ENCODE measurements at places on chromosomes 1 and 21.
A peak's percentile ranks its signal among the peaks of the same experiment; 100 is the strongest.

GRCh38 chr21:29368906-29369305 is 70.2 kb downstream of the BACH1 start:
- DNase-seq: no peak

GRCh38 chr21:38054334-38054733 is 138.1 kb upstream of the KCNJ6 start:
- no peak for DNase-seq

- no peak for DNase-seq
Observed at GRCh38 chr1:100542285-100542684, 4.3 kb downstream of the GPR88 start.

DNA sequence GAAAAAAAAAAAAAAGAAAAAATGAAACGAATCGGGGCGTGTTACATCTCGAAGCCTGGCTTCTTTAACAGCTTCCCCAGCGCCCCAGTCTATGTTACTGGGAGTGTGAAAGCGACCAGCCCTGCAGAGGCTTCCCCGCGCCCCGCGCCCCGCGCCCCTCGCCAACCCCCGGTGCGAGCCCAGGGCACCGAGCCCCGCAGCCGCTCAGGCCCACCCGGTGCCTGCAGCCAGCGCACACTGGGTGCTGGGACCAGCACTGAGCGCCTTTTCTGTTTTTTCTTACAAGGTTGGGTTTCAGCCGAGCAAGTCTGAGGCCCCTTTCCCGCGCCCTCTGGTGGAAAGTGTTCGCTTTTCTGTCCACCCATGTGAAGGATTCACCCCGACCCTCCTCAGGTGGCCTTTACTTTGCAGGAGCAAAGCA is 42.1 kb upstream of the ZNF496 start:
- DNase-seq: peak; percentile 48

DNA sequence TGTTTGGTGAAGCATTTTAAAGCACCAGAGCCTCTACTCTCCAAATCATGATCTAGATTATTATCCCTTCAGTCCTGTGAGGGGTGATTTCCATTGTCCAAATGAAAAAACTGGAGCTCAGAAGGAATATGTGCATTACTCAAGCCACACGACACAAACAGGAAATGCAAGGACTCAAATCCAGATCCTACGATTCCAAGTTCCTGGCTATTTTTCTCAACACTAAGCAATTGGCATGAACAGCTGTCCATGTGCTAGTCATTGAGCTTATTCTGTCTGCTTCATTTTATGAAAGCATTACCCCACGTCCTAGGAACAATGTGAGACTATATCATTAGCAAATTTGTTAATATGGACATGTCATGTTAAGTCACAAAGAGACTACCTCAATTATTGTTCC is 273.1 kb upstream of the LYPLAL1 start:
- no peak for DNase-seq

DNA sequence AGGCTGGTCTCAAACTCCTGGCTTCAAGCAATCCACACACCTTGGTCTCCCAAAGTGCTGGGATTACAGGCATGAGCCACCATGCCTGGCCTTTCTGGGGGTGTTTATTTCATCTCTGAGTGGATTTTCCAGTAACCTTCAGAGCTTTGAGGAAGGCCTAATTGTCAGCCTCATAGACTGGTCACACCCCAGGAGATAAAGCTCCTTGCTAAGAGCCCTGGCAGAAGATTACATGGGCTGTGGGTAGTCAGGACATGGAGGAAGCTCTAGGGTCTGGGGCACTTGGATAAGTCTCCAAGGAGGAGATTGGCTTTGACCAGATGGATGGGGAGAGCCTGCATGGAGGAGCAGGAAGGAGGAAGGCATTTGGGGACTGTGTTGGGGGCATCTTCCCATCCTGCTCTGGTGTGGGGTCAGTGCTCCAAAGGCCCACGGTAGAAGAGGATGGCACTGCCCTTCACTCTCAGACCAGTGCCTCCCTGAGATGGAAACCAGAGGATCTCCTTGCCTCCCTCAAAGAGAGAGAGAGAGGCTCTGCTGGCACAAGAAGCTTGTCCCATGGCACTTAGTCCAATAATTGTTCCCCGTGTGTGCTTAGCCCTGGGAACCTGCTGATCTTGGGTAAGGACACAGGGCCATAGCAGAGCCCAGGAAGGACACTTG is 14.7 kb upstream of the GSTM4 start:
- no peak for DNase-seq

DNA sequence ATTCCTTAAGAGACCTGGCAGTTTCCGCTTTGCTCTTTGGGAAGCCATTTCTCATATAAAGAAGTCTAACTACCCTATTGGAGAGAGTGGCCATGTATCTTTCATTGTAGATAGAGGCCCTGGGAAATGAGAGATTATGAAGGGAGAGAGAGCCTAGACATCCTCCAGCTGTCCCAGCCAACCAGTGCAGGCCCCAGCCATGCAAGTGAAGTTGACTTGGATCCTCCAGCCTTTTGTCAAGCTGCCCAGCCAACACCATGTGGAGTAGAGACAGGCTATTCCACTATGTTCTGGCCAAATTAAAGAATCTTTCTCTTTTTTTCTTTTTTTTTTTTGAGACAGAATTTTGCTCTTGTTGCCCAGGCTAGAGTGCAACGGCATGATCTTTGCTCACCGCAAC is 7.1 kb upstream of the ANP32E start:
- DNase-seq: no peak

GRCh38 chr1:211920141-211920572 is 89.6 kb upstream of the LPGAT1 start:
- DNase-seq: peak; percentile 6

- no peak for DNase-seq
Observed at GRCh38 chr1:31084782-31085569, 19.5 kb upstream of the PUM1 start.

DNA sequence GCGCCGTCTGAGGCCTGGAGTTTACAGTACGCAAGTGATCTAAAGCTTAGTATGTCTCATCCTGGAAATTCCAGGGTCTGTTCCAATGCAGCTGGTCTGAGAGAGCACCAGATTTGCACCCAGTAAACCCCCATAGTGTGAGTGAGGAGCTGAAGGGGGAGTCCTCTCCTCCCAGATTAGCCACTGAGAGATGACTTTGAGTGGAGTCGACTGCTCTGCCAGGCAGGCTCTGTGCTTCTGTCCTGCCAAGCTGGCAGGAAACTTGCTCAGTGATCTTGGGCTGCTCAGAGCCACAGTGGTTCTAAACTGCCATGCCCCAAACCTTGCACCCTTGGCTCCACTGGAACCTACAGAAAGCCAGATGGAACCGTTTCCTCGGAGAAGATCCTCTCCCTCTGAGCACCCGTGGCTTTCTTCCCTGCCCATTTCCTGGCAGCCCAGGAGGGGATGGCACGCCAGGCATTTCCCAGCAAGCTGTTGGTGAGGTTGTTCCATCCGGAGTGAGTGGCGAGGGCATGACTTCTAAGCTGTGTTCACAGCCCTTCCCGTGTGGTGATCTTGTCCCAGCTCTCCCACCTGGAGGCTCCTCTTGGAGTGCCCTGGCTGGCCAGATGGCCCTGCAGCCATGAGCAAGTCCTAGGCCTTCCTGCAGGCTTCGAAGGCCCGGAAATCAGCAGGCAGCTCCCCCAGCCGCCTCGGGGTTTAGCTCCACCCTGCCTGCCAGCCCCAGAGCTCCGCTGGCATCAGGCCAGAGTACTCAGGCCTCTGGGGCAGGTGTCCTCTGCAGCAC is 125.9 kb upstream of the VAMP3 start:
- no peak for DNase-seq

DNA sequence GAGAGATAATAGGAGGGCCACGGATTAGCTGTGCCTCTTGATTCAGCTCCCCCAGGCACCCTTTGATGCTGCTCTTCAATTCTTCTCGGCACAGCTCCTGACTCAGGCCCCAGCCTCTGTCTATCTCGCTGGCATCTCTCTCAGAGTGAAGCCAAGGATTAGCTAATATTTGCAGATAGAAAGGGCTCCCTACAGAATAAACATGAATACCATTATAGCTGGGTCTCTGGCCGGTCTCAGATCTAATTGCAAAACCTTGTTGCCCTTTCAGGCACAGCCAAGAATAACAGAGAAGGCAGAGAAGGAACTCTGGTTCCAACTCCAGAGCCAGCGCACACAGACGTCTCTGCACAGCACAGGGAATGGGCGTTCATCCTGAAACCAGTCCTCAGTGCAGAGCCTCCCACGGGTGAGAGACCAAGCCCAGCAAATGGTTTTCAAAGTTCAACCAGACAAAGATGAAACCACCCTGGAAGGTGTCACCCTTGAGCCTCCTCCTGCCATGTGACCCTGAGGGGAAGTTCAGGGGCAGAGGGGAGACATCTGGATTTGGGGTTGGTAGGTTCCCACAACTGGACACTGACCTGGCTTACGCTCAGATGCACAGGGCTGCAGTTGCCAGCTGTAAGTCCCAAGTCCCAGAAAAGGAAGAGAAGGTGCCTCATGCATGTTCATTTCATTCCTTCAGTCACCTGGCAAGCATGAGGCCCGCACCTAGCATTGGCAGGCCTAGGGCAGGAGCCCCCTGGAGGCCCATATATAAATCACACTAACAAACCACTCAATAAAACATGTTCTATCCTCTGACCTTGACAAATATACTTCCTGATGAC is 394.0 kb downstream of the NPHP4 start:
- DNase-seq: no peak

DNA sequence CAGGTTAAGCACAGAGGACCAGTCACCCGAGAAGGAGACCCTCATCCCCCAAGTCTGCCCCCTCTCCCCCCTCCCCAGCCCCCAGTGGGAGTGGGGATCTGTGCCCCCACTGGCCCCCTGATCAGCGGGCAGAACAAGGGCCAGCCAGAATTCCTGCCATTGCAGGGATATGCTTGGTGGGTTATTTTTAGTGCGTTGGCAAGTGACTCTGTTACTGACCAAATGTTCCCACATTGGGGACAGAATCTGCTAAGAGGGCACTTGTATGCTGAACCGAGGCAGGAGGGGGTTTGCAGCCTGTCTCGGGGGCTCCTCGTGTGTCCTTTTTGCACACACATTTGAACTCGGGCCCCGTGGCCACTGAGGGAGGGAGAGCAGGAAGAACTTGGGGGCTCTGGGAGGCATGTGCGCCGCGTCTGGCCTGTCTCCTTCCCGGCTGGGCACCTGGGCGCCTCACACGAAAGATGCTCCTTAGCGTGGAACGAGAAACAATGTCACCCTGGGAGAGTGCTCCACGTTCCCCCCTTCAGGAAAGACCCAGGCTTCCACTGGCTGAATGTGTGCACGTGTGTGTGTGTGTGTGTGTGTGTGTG is 66.4 kb upstream of the CASZ1 start:
- DNase-seq: no peak

- no peak for DNase-seq
Observed at GRCh38 chr1:220371324-220371723, 99.1 kb upstream of the RAB3GAP2 start.

DNA sequence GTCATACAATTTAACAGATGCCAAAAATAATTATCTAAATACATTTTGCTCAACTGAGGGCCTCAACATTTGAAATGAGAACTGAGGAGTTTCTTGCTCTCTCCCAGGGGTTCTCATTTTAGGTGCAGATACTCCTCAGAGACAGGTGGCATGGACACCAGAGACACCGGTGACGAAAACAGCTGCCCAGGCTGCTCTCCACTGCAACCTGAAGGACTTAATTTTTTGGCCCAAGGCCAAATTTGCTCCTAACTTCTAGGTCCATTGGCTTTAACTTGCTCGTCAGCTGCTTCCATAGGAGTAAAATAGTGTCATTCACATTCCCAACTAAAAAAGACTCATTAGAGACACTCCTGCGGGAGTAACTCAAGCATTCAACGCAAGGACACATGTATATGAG is 87.0 kb downstream of the NRIP1 start:
- no peak for DNase-seq

DNA sequence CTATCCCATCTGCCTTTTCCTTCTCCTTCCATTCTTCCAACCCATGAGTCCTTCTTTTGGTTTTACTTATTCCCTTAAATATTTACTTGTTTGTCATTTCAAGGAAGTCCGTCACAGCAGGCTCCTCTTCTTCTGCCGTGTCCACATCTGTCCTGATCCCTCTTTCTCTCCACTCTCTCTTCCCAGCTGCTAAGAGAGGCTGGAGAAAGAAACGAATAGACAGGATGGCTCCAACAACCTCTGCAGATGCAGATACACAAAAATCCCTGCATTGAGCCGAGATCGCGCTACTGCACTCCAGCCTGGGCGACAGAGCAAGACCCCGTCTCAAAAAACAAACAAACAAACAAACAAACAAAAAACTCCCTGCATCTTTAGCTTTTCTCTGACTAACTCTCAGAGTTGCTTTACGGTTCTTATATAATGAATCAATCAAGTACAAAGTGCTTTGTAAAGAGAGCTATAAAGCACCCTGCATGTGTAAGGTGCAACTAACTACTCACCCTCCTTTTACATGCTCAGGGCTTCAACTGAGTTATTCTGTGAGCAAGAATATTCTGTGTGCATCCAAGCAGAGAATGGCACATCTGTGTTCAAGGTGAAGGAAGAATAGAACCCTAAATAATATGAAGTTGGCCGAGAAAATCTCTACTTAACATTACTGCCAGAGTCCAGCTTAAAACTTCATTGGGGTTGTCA is 3.8 kb upstream of the SAMD13 start:
- DNase-seq: no peak

DNA sequence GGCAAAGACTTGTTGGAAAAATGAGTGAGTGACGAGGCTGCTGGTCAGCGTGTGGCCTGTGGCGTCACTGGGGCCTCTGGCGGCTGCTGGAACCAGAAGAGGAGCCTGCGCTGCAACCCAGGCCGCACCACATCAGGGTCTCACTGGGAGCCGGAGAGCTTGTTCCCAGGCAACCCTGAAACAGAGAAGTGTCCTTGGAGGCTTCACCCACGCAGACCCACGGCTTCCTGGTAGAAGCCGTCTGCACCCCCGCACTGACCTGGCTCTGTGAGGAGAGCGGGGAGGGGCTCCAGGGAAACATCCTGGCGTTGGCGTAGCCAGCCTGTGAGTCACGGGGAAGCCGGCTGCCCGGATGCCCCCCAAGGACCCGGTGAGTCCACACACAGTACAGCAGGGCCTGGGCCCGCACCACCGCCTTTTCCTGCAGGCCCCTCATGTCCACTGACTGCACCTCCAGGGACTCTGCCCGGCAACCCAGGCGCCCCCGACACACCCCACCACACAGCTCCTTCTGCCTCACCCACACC is 57.4 kb downstream of the COL6A1 start:
- DNase-seq: peak; percentile 94

DNA sequence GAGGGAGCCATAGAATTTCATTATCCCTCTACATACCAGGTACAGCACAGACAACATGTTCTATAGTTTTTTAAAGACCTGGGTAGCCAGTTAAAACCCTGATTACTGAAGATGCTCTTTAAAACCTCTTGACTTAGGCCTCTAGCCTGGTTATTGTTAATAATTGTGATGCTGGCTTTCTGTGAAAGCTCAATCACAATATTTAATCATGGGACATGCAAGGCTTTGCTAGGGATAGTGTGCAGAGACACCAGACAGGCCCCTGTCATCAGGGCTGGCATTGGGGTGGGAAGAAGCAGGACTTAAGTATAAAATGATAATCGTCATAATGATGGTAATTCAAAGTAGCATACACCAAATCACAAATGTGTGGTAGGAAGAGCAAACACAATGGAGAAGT is 274.4 kb downstream of the PTBP2 start:
- no peak for DNase-seq
